ENCODE measurements at places on chromosomes 4 and X.
A peak's percentile ranks its signal among the peaks of the same experiment; 100 is the strongest.

- DNase-seq = no peak
Observed at GRCh38 chr4:82560853-82561785, 669 bp downstream of the TMEM150C start.

GRCh38 chrX:70497026-70497425 is 52.4 kb downstream of the DLG3 start:
- DNase-seq = no peak

- DNase-seq = peak; percentile 18
Observed at GRCh38 chr4:87073199-87074120, 138.6 kb downstream of the AFF1 start.

DNA sequence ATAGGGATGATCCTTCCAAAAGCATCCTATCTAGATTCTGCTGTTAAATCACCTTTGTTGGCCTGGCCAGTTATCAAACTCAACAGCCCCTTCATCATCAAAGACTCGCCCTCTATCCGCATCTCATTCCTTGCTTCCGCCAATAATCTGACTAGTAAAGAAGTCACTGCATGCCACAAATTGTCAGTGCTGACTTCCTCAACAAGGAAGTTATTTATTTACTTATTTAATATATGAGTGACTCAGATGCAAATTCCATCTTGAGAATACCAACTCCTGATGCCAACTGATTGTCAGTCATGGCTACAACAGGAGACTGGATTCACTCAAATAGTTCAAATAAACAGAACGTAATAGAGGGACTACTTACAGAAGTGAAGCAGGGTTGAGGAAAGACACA is 283.8 kb downstream of the TRIML1 start:
- DNase-seq = no peak

DNA sequence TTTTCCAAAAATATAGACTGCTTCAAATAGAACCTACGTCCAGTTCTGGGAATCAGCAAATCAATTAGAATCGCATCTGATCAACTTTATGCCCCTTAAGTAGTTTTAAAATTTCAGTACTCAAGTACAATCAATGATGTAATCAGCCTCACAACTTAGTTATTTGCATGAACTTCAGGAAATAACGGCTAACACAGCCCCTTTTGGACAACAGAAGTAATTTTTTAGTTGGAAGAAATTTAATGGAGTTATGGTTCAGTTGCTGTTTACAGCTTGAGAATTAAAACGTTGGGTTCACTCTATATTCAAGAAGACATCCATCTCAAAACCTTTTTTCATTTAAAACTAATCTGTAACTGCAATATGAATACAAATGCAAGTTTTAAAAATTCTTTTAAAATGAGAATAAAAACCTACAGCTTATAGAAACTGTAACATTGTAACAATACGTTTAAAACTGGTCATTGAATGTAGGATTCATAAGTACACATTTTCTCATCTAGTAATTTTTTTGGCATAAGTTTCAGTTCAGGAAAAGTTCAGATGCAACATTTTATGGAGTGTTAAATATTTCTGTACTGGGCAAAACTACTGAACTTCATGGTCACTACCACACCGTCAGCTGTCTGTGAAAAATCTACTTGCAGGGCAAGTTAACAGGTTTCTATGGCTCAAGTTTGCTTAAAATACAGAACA is 956 bp downstream of the TAPT1 start:
- DNase-seq = no peak

DNA sequence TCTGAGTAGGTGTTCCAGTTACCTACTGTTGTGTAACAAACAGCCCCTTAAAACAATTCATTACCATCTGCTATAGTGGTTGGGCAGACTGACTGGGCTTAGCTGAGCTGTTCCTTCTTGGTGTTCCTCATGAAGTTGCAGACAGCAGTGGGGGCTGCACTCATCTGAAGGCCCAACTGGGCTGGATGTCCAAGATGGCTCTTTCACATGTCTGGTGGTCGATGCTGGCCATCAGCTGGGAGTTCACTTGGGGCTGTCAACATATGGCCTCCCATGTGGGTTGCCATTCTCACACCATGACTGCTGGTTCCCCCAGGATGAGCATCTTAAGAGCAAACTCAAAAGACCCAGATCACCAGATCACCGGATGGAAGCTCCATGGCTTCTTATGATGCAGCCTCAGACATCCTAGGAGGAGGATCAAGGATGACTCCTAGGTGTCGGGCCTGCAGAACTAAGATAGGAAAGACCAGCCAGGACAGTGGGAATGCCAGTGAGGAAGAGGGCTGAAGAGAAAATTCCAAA is 34.3 kb upstream of the PPP2R2C start:
- no peak for DNase-seq

DNA sequence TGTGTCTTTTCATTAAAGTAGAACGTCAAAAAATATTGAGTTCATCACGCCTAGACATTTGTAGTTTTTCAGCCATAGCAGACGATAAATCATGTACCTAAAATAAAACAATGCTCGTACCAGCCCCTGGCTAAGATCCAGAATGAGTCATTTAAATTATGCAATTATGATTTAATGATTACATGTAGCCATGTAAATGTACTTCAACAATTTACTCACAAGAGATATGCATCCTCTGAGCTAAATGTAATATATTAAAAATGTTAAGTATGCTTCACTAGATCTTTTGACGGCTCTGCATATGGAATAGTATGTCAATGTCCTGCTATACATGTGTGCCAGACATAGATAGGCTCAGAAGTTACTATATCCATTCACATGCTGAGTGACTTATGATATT is 1077.8 kb downstream of the ARAP2 start:
- DNase-seq = no peak
